ENCODE measurements at places on chromosomes 5 and 9. TPM values are rescaled to one million over a fixed set of nuclear protein-coding genes. Genes with fewer than 3 reads are reported as not detected.

GRCh38 chr5:107385708-107386107 lies 285.0 kb downstream of the EFNA5 start:
- DNase-seq = no peak

DNA sequence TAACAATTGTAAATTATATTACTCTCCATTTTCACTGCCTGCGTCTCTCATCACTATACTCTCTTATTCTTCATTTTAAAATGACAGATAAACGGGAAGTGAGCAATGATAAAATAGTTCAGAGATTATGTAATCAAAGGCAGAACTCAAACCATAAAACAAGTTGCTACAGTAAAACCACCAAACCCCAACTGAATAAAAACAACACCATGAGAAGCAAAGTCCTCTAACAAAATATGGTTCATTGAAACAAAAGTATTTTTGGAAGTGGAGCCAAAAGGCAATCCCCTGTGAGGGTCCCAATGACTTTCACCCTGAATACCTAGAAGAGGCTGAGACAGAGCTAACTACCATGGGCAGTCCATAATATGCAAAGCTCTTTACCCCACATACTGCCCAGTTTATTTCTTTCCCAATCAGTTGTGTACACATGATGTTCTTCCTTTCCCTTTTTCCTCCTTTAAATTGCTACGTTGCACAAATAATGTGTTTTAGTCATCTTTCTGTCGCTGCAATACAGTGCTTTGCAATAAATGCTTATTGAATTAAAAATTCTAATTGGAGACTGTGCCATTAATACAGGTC lies 64.0 kb upstream of the PTGER4 start:
- DNase-seq = no peak

- DNase-seq = no peak
These were observed 216.0 kb upstream of the ANKRD55 start for GRCh38 chr5:56449071-56449640.

DNA sequence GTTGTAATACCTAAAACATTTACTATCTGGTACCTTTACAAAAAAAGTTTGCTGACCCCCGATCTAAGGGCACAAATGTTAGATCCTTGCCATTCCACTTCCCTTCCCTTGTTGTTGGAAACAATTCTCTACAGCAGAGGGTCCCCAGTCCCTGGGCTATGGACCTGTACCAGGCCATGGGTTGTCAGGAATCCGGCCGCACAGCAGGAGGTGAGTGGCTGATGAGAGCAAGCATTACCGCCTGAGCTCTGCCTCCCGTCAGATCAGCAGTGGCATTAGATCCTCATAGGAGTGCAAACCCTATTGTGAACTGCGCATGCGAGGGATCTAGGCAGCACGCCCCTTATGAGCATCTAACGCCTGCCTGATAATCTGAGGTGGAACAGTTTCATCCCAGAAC lies 248.5 kb downstream of the AP3B1 start:
- no peak for DNase-seq

DNA sequence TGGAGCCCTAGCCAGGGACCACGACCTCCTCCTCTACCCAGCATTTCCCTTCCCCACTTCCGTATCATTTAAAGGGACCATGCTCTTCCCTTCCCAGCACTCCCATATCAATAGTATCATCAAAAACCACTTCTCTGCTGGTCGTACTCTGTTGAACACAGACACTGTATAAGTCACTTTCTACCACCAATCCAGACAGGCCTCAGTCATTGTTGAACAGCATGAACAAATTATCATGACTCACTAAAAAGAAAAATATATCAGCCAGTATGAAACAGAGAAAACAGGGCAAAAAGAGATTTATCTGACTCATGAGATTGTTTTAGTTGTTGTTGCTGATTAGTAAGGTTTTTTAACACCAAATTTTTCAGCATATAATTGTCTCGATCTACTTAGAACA lies 89.8 kb downstream of the CDKN2A start:
- no peak for DNase-seq

DNA sequence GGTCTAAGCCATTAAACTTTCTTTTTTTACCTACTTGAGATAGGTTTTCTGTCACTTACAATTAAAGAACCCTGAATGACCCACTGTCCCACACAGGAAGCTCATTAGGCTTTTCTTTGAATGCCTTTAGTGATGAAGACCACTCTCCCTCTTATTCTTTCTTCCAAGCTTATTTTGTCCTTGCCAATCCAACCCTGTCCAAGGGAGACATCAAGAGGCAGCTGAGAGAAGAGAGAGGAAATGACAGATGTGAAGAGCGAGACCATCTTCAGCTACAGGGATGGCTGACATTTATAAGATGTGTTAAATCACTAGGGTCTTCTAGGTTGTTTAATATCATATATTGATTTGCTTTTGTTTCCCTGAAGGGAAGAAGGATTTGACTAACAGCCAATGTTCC lies 133.5 kb downstream of the FAM114A2 start:
- DNase-seq = no peak

GRCh38 chr9:12085399-12085798 lies 607.8 kb upstream of the TYRP1 start:
- DNase-seq = no peak

GRCh38 chr9:93346231-93347112 lies 105.0 kb upstream of the FAM120A start:
- DNase-seq = peak; percentile 69

DNA sequence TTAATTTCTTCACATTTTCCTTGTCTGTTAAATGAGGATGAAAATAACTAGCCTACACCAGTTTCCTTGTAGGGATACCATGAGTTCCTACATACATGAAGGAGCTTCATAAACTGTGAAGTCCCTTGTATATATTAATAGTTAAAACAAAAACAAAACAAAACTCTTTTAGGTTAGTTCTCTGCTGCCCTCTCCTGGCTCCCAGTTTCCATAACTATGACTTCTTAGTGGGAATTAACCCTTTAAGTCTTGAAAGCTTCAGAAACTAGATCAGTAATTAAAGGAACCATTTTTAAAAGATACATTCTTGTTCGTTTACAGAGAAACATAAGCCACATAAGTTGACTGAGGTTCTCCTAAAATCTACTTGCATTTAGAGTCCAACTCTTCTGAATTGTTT lies 500.0 kb upstream of the C9orf72 start:
- DNase-seq = peak; percentile 73

- peak; percentile 88 for DNase-seq
These were observed 115.1 kb downstream of the PALM2AKAP2 start for GRCh38 chr9:109894921-109895758.

- no peak for DNase-seq
These were observed 10.3 kb downstream of the CDX1 start for GRCh38 chr5:150176745-150177477.

GRCh38 chr5:32475334-32476097 lies 31.0 kb upstream of the ZFR start:
- peak; percentile 32 for DNase-seq

GRCh38 chr9:108634204-108634603 lies 221.6 kb downstream of the ACTL7B start:
- peak; percentile 83 for DNase-seq

LVRN gene
- total RNA-seq = 2.1 TPM

CCNO gene
- not detected for total RNA-seq

ACTBL2 gene
- total RNA-seq = not detected

GBGT1 gene
- 5.1 TPM for total RNA-seq

SLC6A7 gene
- not detected for total RNA-seq

CD14 gene
- 15.7 TPM for total RNA-seq

C9orf43 gene
- total RNA-seq = 0.92 TPM

Data from tongue (tissue), 3 donors.